ENCODE measurements at places on chromosomes 5 and 9. TPM values are rescaled to one million over a fixed set of nuclear protein-coding genes. Genes with fewer than 3 reads are reported as not detected.

Gene FYB1
- total RNA-seq = not detected

Gene CAMLG
- 20.6 TPM for total RNA-seq

Gene LHFPL2
- 15.3 TPM for total RNA-seq

Gene SPAG8
- 0.12 TPM for total RNA-seq

Gene ITK
- 0.29 TPM for total RNA-seq

Gene HEMGN
- not detected for total RNA-seq

Gene TMOD1
- total RNA-seq = 0.98 TPM

Gene CDC20B
- not detected for total RNA-seq

DNA sequence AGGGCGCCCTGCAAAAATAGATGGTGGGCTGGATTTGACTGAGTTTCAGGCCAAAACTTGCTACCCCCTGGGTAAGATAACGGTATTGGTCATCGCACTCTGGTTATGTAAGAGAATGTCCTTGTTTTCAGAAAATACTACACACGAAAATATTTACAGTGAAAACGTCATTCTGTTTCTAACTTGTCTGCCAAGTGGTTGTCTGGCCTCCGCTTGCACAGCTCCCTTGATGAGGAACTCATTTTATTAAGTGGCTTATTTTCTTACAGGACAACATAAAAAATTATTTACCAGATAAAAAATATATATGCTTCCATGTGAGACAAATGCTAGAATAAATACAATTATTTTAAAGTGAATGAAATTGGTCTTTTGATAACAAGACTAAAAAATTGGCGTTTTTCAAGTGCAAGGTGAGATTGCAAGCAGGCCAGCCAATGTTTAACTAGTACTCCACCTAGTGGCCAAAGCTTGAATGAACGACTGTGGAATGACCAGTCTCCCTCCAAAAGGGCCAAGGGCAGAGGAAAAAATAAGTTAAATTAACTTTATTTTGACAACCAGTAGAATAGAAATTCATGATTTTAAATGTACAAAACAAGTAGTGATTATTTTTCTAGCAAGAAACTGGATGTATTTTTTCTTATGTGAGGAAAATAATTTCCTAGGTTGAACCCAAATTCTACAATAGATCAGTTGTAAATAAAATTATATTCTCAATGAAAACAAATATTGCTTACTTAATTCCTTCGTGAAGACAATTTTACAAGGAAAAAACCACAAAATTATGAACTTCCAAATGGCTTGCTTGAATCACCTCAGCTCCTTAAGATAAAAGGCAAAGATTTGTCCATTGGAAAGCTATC, 93.2 kb downstream of the ZFAND5 start:
- DNase-seq = no peak

GRCh38 chr5:116486588-116486987, 88.0 kb downstream of the SEMA6A start:
- no peak for DNase-seq

DNA sequence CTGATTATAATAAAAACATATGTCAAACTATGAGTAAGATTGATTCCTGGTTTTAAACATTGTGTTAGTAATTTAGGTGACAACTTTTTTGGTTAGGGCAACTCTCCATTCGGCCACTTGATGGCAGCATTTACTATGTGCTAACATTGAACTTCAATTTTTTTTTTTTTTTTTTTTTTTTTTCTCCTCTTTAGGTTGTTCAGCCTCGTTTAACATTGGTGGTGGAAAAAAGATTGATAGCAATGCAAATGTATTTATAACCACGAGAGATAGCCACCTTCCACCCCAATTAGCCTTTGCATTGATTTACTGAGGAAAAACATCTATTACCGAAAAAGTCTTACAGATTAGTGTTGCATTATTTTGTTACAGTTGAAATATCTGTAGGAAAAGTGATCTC, 159.1 kb downstream of the CSNK1G3 start:
- no peak for DNase-seq

DNA sequence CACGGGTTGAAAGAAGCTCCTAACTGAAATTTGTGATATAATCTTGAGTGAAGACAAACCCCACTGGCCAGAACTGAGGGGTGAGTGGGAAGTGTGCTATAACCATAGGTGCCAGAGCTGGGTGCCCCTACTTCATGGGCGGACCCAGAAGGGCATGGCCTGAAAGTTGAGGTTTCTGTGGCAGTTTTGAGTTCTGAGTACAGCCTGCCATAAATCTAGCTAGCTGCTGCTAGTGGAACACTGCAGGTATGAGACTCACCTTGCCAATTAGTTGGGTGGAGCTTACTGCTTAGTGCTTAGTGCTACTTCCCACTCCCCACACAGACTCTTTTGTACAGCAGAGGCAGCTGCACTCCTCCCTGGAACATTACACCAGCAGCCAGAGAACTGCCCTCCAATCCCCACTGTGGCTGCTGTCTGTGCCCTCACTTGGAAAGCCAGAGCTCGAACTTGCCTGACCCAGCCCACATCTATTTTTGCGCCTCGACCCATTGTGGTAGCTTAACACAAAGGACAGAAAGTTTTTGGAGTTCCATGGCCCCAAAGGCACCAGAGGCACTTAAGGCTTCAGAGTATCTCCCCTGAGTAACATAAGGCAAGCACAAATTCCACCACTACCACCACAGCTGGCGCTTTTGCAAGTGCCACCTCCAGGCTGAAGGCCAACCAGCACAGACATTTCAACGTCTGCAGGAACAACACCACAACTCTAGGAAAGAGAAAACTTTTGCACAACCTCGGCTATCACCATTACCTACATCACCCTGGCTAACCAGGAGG, 27.1 kb upstream of the PTGER4 start:
- DNase-seq = no peak

DNA sequence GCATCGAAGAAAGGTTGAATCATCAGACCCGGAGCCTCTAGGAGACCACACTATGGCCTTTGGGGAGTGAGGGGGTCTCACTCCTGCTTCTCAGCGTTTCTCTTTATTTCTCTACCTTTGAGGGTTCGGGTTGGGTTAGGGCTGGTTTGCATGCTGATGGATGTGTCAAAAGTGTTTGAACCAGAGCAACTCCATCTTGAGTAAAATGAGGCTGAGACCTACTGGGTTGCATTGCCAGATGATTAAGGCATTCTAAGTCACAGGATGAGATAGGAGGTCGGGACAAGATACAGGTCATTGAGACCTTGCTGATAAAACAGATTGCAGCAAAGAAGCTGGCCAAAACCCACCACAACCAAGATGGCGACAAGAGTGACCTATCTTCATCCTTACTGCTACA, 44.9 kb upstream of the TCF7 start:
- no peak for DNase-seq

DNA sequence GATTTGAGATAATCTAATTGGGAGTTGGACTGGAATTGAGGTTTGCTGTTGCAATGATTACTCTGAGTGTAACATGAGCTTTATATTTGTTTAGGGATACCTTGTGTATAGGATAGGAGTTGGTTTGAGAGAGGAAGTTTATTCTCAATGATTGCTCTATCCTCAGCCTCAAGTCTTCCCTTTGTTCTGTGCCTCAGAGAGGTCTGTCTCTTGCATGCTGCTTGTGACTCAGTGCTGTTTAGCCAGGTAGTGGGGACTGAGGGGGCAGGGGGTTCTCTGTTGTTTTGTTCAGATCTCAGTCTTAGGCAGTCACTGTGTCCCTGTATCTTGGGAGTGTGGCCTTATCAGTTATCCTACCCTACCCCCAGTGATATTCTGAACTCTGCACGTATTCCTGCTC, 192.1 kb downstream of the SPATA31D1 start:
- no peak for DNase-seq

GRCh38 chr9:30258094-30258493, 2126.3 kb upstream of the ACO1 start:
- no peak for DNase-seq

DNA sequence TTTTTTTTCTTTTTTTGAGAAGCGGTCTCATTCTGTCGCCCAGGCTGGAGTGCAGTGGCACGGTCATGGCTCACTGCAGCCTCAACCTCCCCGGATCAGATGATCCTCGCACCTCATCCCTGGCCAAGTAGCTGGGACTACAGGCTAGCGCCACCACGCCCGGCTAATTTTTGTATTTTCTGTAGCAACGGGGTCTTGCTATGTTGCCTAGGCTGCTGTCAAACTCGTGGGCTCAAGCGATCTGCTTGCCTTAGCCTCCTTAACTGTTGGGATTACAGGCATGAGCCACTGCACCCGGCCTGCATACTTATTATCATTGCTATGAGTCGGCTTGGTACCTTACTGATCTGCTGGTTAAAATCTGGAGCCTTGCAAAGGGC, 790 bp upstream of the IARS1 start:
- DNase-seq = no peak

DNA sequence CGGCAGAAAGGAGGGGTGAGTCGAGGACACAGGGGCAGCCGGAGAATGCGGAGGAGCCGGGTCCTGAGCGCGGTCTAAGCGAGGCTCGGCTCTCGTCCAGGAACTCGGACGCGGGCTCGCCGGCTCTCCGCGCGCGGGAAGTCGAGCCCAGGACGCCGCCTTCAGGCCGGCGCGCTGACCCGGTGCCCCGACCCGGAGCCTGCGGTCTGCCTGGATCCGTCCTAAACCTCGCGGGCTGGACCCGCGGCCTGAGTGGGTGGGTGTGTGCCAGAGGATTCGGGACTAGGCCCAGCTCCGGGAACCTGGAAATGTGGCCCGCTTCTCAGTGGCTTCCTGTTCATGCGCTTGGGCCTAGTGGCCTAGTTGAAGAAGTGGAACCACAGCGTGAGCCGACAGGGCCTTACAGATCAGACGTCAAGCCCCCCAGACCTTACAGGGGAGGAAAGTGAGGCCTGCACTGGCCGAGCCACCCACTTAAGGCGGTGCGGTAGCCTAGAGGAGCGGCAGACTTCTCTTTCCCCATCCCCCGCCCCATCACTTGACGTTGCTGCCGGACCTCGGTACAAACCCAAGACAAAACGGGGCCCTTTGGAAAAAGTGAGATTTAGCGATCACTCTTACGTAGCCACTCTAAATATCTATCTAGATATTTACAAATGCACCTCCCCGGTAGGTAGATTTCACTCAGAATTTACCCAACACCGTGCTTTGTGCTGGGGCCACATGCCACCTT, 1.2 kb downstream of the CDKN2B-AS1 start:
- no peak for DNase-seq

DNA sequence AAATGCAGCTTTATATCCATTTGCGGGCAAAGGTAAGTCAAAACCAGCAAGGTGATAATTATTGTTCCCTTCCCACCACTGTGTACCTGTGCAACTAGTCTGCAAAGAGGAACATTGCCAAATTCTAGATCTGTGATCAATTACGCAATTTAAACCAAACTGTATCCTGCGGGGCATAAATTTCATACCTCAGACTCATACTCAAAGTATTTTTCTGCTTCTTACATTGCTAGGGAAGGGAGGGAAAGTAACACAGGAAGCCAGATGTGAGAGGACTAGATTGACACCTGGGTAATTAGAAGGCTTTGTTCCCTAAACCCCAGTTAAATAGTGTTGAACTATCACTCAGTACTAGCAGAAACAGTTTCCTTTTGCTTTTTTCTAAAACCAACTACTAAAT, 240.2 kb upstream of the ZNF608 start:
- no peak for DNase-seq

- peak; percentile 46 for DNase-seq
Measured at GRCh38 chr5:137667341-137667740, 68.5 kb downstream of the KLHL3 start.

DNA sequence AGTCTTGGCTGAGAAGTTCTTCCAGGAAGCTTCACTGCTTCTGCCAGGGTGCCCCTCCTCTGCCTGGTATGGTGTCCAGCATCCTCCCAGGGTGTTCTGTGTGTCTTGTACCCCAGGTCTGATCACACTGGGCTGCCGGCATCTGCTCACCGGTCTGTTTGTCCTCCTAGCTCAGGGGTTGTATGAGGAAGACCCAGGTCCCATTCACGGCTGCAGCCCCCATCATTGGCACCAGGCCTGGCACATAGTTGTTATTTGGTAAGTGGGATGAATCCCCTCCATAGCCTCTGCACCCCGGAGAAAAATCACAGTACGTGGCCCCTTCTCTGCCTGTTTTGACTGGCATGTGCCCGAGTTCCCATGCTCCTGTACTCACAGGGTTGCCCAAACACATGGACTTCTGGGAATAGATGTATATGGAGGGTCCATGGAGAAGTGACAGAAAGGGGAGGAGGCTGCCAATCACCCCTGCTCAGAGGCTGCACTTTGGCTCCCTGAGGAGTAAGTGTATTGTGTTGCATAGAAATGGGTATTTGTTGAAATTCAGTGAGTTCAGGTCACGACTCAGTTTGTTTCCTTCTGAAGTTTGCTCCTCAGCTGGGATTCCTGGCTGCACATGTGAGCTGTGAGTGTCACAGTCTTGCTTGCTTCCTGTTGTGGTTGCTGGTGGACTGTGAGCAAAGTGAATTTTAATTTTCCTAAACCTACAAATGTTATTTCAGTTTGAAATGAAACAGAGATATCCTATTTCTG, 96.2 kb downstream of the HSPA4 start:
- DNase-seq = no peak

- no peak for DNase-seq
Measured at GRCh38 chr9:110814159-110814558, 145.6 kb downstream of the MUSK start.

- no peak for DNase-seq
Measured at GRCh38 chr9:79667817-79668436, 96.2 kb downstream of the TLE4 start.

Data from epithelial cell of proximal tubule (primary cell).